ENCODE measurements at places on chromosomes 6 and 20. TPM values are rescaled to one million over a fixed set of nuclear protein-coding genes. Genes with fewer than 3 reads are reported as not detected.

Gene GPLD1
- 0.07 TPM for total RNA-seq

Gene ALDH5A1
- total RNA-seq = 6.4 TPM

Gene ARFGEF3
- total RNA-seq = 0.40 TPM

Gene RAB44
- 0.09 TPM for total RNA-seq

Gene SLC52A3
- total RNA-seq = 1.4 TPM

Gene FAM209B
- not detected for total RNA-seq

Gene DEFB125
- not detected for total RNA-seq

Gene DLL1
- 1.8 TPM for total RNA-seq

Gene OR2H2
- not detected for total RNA-seq

Gene FOXQ1
- total RNA-seq = not detected

Gene TRIM40
- total RNA-seq = not detected
